ENCODE measurements at places on chromosomes 2 and 18. TPM values are rescaled to one million over a fixed set of nuclear protein-coding genes. Genes with fewer than 3 reads are reported as not detected.

GRCh38 chr2:110115291-110116032, at the start of gene MALL:
Gene MALL (minus strand): TSS chr2:110115822. CDS start chr2:110115792, 30 bp downstream.
- DNase-seq = peak; percentile 79

DNA sequence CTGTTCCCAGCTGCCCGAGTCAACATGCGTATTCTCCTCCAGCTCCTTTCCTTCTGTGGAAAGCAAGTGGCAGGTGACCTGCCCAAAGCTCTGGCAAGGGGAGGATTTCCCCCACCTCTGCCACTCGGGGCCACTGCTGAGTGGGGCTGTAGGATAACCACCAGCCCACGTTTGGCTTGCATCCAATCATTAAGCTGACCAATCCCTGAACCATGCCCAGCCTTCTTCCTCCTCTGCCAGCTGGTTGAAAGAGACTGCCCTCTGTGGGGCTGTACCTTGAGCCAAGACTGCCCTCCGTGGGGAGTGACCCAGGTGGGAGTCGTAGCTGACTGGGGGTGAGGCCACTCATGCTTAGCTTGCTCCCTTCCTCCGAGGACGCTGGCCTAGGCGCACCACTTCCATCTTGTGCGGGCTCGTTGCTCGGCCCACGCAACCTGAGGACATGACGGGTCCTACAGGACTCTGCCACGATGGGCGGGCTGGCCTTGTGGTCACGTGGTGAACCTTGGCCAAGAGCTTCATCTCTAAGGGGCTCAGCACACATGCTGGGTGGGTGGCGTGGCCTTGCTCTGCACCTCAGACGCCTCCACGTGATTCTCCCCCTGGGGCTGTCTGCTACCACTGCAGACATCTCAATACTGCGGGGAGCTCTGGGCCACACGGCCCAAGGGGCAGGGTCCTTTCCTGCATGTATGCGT, 112.1 kb downstream of the NDUFA10 start:
- DNase-seq = no peak

DNA sequence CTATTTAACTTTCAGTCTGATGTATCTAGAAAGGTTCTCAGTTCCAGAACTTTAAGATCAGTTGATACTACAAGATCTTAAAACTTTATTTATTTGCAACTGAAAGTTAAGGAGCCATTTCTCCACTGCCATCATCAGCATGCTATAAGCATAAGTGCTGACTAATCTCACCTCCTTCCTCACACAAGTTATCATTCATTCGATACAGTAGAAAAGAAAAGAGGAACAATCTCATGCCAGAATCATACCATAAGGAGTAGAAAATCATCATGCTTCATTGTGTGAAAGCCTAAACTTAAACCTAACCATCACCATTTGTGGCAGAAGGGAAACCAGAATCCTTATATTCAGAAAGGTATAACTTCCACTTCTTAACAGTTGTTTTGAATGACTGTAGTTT, 176.6 kb upstream of the NRXN1 start:
- DNase-seq = no peak

DNA sequence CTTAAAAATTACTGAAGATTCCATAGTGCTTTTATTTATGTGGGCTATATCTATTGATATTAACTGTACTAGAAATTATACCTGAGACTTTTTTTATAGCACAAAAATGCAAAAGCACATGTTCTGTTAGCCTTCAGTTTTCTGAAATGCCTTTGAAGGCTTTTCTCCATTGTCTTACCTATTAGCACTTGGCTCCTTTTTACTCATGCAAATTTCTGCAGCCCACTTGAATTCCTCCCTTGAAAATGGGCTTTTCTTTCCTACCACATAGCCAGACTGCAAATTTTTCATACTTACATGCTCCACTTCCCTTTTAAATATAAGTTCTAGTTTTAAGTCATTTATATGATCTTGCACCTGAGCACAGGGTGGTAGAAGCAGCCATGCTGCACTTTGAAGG, 453.0 kb upstream of the TRIB2 start:
- no peak for DNase-seq

GRCh38 chr18:40866013-40866645, 1088.9 kb upstream of the PIK3C3 start:
- DNase-seq = no peak

DNA sequence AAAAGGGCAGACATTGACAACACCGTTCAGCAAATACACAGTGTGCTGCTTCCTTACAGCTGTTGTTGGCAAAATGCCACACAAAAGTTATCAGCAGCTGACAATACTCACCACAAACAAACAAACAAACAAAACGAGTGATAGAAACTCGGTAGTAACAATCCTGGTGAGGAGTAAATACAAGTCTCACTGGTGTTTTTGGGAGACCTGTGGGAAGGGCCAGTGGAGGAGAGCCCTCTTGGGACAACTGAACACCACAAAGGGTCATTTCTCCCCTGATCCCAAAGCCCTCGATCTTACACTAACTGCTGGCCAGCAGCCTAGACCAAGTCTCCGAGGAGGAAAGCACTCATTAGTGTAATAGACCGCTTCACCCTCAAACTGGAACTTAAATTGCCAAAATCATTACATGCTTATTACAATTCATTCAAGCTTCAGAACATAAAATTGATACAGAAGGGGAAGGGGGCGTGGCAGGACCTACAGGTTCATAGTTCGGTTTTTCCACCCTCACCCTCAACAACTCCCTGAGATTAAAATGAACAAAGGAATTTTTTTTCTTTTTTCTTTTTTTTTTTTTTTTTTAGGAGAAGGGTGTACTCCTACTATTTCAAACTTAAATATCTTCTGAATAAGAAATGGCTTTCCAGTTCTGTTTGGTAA, 5.0 kb downstream of the AP1S3 start:
- DNase-seq = no peak

DNA sequence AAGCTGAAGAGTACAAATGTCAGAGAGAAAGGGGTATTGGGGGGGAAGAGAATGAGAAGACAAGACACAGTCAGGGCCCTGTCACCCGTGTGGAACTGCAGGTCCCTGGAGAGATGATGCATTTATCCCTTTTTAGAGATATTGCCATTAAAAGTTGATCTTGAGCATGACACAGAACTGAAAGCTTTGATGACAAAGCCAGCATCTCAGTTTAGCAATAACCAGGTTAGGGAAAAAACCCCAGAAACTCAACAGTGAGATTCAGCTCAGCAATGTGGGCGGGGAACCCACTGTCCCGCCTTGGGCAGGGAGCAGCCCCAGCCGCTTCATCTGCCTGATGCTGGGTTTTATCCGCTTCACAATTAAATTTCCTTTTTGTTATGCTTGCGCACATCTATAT, 181.1 kb downstream of the NEDD4L start:
- DNase-seq = no peak

- no peak for DNase-seq
Observed at GRCh38 chr2:209162129-209162528, 261.7 kb upstream of the MAP2 start.

DNA sequence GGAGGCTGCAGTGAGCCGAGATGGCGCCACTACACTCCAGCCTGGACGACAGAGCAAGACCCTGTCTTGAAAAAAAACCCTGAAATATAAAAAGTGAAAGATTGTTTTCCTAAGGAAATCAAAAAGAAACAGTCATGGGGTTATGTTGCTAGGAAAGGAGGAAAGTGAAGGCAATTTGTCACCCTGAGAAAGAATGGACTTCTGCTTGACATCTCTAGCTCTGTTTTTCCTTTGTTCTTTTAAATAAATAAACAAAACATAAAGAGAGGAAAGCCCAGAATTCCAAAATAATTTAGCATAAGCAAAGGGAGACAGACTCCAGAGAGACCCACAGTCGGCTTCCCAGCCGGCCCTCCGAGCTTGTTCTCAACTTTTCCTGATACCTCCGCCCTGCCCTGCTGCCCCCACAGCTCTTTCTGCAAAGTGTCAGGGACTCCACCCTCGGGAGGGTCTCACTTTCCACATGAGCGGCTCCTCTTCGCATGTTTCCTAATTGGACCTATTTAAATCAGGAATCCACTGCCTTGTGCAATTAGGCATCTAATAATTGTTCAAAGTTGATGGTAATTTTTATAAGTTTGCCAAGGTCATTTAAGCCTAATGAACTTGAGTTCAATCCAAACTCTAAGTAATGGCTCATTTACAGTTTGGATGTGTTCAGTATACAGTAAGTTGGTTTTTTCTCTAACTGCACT, 49.8 kb upstream of the COPS8 start:
- DNase-seq = no peak

DNA sequence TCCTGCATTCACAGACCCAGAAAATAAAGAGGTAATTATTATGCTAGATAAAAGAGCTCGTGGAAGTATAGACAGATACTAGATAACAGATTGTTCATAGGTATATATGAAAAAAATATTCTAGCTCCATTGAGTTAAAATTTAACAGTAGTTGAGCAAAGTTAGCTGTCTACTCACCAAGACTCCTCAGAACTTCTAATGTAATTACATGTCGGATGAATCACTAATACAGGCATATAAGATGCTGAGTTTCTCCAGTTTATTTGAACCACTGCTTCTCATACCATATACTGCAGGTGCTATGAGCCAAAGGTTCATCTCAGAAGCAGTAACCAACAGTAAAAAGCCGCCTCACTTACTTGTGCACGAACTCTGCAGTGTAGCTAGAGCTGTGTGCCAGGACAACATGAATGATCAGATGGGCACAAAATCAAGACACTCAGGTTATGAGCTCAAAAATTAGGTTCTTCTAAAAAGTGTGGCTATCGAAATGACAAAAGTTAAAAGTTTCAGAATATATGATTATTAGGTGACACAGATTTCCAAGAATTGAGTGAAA, 373.4 kb downstream of the NCKAP5 start:
- no peak for DNase-seq

- DNase-seq = no peak
Observed at GRCh38 chr2:216002693-216003092, 10.7 kb downstream of the MREG start.

DNA sequence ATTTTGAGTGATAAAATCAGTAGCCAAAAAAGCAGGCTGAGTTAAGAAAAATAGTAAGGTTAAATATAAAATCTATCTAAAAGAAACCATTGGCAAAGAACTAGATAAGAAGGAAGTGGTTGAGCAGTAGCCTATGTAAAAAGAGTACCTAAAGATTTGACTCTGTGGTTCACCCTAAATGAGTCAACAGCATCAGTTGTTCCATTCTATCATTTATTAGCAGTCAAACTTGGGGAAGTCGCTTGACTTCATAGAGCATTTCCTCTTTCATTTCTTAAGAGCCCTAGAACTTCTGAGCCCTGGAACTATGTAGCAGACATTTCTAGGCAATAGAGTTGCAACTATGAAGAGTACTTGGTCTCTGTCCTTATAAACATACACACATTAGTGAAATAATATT, 381.7 kb downstream of the NUP35 start:
- no peak for DNase-seq

DNA sequence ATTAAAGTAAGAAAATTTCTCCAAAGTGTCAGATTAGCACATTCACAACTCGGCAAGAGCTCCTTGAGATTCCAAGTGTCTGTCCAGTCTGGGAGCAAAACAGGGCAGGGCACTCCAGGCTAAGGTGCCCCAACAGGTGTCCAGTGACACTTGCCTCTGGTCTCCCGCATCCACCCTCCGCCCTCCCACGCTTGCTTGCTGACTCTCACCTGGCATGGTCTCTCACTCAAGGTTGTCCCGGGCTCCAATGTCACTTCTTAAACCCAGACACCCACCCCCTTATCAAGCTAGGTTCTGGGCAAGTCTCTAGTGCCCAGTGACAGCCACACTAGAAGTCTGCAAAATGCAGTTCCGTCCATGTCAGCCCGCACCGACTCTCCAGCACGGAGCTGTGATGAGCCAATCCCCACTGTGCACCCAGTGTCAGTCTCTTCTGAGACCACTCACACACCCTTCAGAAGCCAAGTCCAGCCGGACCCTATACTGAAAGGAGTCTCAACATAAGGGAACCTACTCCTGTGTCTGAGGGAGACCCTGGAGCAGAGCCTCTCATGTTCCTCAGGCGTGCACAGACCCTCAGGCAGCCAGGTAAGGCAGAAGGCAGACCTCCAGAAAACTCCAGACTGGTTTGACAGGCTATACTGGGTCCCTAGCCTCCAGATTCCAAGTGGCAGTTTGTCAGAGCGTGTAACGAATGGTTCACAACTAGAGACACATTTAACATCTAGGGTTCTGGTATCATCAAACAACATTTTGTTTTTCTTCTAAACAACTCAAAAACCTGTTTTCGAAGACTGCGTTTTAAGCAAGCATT, 45.6 kb downstream of the HDLBP start:
- peak; percentile 62 for DNase-seq

DNA sequence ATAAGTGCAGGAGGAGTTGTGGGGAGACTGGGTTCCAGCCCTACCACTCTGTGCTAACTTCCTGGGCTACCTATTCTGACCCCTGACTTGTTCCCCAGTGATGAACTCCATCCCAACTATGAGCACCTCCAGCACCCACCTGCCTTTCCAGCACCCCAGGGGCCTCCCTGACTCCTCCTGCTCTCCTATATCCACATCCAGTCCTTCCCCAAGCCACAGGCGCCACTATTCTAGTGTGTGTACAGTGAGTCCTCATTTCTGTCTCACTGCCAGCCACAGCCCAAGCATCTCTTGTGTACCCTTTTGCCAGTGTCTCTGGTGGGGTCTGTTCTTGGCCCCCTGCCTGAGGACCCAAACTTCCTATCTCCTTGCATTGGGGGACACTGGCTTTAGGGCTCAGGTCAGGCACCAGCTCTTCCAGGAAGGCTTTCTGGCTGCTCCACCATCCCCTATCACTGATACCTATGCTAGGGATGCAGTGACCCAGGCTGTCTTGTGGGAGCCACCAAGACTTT, 145.2 kb downstream of the INHBB start:
- no peak for DNase-seq

DNA sequence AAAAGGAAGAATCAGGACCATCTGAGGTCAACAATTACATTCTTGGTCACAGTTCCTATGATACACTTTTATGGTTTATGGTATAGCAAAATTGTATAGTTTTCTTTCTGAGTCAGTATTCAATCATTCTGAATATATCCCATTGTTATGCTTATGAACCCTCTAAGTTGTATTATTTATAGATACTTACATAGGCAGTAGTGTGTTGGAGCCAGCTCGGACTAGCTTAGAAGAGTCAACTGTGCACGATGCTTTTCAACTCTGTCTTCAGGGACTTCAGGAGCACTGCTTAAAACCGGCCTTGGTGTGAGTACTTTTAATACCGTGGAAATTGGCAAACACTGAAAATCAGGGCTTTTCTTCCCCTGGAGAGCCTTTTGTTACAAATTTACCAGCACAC, 215.7 kb downstream of the IKZF2 start:
- DNase-seq = no peak

DNA sequence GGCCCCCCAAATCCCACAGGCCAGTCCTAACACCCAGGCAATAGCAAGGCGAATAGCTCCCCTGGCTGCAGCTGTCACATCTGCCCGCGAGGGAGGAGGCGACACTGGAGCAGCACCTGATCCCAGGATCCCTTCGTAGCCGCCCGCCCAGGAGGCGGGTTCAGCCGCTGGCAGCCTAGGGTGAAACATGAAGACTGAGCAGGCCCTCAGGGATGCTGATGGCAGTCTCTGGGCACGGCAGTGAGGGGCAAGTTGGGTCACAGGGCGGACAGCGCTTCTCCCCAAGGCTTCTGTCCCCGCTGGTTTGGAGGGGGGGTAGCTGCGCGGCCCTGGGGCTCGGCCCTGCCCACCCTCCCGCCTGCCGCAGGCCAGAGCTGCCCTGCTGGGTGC, 1.9 kb downstream of the DNMT3A start:
- no peak for DNase-seq

Gene DLX1
- not detected for total RNA-seq

Gene TMEM237
- total RNA-seq = 13.9 TPM

Gene CAPN14
- 0.15 TPM for total RNA-seq

Gene OR6B2
- total RNA-seq = not detected

Gene FECH
- total RNA-seq = 25.7 TPM

Gene PLA2R1
- 5.6 TPM for total RNA-seq

Gene MEX3C
- 21.2 TPM for total RNA-seq

Gene EEF1B2
- total RNA-seq = 408 TPM

Gene ADGRF3
- 0.35 TPM for total RNA-seq

Gene CYS1
- 2.6 TPM for total RNA-seq

Gene SIX3
- not detected for total RNA-seq

Gene SLC30A3
- 0.80 TPM for total RNA-seq

Gene SERPINB10
- total RNA-seq = not detected
